ENCODE measurements at places on chromosomes 13 and 19. TPM values are rescaled to one million over a fixed set of nuclear protein-coding genes. Genes with fewer than 3 reads are reported as not detected.

DNA sequence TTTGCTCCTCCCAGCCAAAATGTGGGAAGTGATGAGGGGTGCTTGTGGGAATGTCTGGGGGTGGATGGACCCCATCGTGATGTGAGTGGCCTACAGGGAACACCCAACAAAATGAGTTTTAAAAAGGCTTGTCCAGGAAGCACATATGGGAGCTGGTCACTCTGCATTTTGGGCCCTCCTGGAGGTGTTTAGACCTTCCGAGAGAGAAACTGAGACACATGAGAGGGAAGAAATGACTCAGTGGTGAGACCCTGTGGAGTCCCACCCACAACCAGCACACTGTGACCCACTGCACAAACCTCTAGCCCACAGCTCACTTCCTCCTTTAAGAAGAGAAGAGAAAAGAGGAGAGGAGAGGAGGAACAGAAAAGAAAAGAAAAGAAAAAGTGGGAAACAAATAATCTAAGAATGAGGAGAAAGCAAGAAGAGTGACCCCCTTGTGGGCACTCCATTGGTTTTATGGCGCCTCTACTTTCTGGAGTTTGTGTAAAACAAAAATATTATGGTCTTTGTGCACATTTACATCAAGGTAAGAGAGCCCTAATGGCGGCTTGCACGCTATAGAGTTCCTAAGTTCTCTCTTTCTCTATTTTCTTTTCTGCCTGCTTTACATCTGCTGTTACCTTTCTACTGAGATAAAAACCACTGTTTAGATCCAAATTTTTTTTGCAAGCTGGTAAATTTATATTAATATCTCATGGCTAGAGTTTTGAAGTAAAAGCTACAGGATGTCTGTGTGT lies 13.3 kb upstream of the LILRB1 start:
- DNase-seq = no peak

- DNase-seq = no peak
These were observed 116.3 kb downstream of the ZNF429 start for GRCh38 chr19:21621671-21622070.

GRCh38 chr19:29837448-29837981 lies 25.7 kb downstream of the CCNE1 start:
- DNase-seq = no peak

- DNase-seq = no peak
These were observed 956.1 kb upstream of the PCDH20 start for GRCh38 chr13:62371737-62372136.

DNA sequence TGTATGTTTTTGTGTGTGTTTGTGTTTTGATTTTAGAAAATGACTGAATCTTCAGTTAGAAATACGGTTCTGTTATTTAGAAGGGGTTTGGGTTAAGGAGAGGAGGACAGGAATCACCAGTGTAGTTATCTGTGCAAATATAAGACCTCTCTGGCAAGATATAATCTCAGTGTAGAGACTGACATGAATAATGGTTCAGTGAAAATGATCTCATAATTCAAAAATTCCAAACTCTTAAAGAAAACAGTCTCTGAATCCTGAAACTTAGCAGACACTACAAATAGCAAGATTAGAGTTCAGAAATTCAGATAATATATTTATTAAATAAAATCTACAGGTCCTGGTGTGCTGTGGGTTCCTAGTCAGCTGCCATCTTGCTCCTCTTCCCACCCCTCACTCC lies 73.5 kb downstream of the PDS5B start:
- no peak for DNase-seq

DNA sequence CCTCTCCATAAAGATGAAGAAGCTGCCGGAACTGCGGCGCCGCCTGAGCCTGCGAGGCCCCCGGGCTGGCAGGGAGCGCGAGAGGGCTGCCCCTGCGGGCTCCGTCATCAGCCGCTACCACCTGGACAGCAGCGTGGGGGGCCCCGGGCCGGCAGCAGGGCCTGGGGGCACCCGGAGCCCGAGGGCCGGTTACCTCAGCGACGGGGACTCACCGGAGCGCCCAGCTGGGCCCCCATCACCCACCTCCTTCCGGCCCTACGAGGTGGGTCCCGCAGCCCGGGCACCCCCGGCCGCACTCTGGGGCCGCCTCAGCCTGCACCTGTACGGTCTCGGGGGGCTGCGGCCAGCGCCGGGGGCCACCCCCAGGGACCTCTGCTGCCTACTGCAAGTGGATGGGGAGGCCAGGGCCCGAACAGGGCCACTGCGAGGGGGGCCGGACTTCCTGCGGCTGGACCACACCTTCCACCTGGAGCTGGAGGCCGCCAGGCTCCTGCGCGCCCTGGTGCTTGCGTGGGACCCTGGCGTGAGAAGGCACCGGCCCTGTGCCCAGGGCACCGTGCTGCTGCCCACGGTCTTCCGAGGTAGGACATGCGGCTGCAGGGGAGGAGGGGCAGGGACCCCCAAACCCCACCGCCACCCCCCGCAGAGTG lies 2.7 kb downstream of the SYDE1 start:
- no peak for DNase-seq

DNA sequence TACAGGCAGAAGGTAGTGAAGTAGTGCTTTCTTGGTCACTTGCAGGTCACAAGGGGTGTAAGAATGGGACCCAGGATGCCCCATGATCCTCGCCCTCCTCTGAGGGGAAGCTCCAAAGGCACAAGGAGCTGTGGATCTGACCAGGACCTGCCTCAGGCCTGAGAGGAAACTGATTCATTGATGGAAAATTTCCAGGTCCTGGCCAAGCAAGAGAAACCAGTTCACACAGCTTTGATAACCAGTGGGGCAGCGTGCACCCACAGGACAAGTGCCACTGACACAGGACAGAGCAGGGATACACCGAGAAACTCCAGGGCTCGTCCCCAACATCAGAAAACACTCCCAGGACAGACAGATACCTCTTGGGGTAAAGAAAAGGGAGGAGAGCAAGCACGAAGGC lies 177.1 kb downstream of the RBM26 start:
- DNase-seq = no peak

DNA sequence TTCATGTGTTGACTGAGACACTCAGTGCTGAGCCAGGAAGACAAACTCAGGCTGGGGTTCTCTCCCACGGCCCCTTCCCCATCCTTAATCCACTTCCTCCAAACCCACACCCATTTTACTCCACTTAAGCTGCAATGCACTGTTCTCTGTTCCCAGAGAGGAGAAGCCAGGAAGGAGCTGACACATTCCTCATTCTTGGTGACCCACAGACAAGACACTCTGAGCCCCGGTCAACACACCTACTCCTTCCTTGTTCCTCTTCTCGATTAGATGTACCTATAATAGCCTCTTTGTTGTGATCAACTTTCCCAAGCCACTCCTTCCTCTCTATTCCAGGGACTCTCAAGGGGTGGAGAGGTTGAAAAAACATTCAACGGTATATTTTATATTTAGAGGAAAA lies 47.1 kb downstream of the INSR start:
- DNase-seq = no peak

DNA sequence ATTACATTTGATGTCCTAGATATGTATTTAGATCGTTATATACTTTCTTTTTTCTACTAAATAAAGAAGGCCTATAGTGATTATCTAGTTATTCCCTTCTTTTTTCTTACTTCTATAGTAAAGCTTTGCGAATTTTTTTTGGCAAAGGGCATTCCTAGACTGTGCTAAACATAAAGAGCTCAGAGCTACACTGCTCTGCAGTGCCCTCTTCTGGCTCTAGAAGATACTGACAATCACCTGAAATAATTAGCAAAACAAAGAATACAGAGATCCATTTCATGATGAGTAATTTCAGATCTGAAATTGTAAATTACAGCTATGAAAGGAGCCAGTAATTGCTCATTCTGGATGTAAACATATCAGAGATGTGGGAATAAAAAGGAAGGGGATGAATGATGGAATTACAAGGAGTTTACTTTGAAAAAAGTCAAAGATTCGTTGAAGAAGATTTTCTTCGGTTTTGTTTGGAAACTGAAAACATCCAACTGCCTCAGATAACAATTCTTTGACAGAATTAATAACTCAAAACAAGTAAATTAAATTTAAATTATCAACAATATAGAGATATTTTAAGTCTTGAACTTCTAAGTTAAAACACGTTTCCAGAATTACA lies 288.5 kb downstream of the NALCN start:
- no peak for DNase-seq

GRCh38 chr19:54489341-54489740 lies 13.3 kb upstream of the LAIR2 start:
- no peak for DNase-seq

GRCh38 chr13:67498948-67499347 lies 268.8 kb upstream of the PCDH9 start:
- DNase-seq = no peak

DNA sequence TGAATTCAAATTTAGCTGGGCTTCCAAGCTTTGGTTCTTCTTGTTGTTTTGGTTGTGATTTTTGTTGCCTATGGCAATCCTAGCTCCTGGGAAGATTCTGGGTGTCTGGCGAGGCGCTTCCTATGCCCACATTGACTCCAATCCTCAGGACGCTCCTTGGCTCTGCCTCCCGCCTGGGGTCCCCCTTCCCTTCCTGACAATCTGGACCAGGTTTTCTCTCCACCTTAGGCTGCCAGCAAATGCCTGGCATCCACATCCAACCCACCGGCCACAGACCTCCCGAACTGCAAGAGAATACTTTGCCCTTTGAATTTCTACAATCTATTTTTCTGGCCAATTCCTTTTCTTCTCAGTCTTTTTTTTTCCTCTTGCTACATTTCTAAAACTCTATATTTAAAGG lies 186.9 kb upstream of the UBL3 start:
- no peak for DNase-seq

DNA sequence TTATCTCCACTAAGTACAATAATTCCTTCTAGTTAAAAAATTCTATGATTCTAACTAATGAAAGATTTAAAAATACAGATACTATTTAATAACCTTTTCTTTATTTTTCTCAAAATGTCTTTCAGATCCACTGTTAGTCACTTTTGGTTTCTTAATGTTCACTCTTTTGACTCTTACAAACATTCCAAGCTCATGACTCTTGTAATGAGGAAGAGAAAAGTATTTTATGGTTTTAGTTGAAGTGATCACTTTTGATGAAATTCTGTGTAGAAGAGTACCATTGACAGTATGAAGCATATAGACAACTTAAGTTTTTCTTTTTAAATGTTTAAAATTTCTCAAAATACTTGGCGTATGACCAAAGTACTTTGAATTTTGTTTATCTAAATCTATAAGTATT lies 27.8 kb downstream of the COG3 start:
- no peak for DNase-seq

- DNase-seq = no peak
These were observed 11.8 kb downstream of the ANO8 start for GRCh38 chr19:17322854-17323253.

GRCh38 chr13:75661443-75661842 lies 25.3 kb downstream of the LMO7 start:
- no peak for DNase-seq

DNA sequence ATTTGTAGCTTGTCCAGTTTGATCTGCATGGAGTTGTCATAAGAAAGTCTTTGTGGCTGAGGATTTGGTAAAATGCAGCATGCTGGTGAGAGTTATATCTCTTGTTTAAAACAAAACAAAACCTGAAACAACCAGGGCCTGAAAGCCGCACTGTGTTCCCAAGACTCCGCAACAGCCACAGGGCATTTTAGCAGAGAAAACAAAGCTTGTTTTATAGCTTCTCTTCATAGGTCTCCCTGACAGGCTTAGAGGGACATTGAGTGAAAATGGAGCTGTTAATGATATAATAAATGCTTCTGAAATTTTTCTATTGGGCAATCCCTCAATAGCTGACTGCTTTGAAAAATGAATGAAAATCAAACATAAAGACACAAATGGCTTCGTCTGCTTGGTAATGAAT lies 148.7 kb upstream of the RNF113B start:
- no peak for DNase-seq

DNA sequence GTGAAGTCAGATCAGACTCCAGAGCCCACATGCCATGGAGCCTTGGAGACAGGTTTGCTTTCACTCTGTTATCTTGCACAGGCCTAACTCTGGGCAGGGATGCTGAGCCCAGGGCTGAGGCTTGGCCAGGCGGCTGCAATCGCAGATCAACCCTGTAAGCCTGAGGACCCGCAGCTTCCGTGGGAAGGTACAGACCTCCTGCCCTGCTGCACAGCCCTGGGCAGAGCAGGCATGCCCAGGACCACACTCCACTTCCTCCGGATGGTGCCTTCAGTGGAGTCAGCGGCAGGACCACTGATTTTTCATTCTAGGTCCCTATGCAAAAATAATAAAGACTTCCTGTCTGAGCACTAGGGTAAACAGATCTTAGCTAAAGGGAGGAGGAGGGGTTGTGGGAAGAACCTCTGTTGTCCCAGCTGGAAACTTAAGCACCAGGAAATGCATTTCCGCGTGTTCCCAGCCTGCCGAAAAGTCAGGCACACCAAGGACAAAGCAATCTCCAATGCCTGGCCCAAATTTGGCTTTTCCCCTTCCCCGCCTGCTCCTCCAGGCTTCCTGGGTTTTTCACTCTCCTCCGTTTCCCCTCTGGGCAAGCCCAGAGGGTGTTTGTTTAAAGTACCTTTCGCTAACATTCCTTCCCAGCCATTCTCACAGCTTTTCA lies 87.3 kb downstream of the KCTD15 start:
- DNase-seq = no peak

DNA sequence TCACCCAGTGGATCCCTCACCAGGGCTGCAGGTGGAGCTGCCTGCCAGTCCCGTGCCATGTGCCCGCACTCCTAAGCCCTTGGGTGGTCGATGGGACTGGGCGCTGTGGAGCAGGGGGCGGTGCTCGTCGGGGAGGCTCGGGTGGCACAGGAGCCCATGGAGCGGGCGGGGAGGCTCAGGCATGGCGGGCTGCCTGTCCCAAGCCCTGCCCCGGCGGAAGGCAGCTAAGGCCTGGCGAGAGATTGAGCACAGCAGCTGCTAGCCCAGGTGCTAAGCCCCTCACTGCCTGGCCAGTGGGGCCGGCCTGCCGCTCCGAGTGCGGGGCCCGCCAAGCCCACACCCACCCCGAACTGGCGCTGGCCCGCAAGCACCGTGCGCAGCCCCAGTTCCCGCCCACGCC lies 16.8 kb upstream of the B3GLCT start:
- no peak for DNase-seq

GRCh38 chr13:110137680-110138009 lies 169.3 kb downstream of the COL4A1 start:
- DNase-seq = no peak

The ZNF554 gene
- 4.0 TPM for total RNA-seq

The POLR1D gene
- total RNA-seq = 76.2 TPM

The ZNF285 gene
- total RNA-seq = 1.1 TPM

The VSTM2B gene
- total RNA-seq = not detected

The SIGLEC7 gene
- 1.9 TPM for total RNA-seq

The PSG7 gene
- total RNA-seq = not detected

The EXOSC5 gene
- total RNA-seq = 13.2 TPM

The URAD gene
- 1.3 TPM for total RNA-seq

The IGSF23 gene
- not detected for total RNA-seq

The ZNF628 gene
- total RNA-seq = 1.7 TPM
